H9 (cell line): ENCODE measurements at places on chromosomes 16 and 17. TPM values are rescaled to one million over a fixed set of nuclear protein-coding genes. Genes with fewer than 3 reads are reported as not detected.

Gene IGSF6
- total RNA-seq: not detected in 2 replicates

Gene SLC16A13
- 6.1 and 6.8 TPM in 2 replicates for total RNA-seq

Gene MMP28
- total RNA-seq: not detected in 2 replicates

Gene FOXJ1
- 3.7 and 4.0 TPM in 2 replicates for total RNA-seq

Gene TMEM100
- total RNA-seq: 0.17 TPM in 1 of 2 replicates, not detected in the other
